ENCODE measurements at places on chromosomes 7 and 10.

DNA sequence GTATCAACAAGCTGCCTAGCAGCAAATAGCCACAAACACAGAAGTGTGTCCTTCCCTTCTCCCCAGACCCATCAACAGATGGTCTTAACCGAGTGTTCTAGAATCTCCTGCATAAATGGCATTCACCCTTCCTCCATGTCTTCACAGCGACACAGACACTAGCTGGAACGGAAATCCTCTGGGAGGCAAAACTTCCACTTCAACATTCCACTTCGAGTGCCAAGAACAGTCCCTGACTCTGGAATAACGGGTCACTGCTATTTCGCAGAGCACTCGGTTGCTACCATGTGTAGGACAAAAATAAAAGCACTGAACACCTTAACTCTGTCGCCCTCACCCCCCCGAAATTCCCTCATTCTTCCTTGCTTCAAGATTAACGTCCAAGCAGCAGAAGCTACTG lies 65.1 kb downstream of the SFMBT2 start:
- no peak for DNase-seq

GRCh38 chr10:70051848-70052247 lies 798 bp upstream of the MACROH2A2 start:
- no peak for DNase-seq

GRCh38 chr10:110684800-110685446 lies 40.8 kb downstream of the RBM20 start:
- no peak for DNase-seq

DNA sequence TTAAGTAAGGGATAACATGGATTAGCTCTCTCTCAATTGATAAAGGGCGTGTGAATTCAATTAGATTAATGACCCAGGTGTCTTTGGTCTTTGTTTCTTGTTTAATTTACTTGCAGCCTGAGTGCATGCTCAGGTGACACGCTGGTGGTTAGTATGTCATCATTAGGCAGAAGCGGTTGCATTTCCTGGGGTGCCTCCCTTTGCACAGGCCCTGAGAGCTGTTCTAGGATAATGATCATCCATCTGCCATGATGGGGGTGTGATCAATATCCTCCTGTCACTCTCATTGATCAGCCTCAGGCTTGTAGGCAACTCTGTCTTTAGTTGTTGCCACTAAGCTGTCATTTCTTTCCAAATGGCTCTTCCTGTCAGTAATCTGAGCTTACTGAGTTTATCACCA lies 99.6 kb upstream of the NPS start:
- DNase-seq, result no peak

DNA sequence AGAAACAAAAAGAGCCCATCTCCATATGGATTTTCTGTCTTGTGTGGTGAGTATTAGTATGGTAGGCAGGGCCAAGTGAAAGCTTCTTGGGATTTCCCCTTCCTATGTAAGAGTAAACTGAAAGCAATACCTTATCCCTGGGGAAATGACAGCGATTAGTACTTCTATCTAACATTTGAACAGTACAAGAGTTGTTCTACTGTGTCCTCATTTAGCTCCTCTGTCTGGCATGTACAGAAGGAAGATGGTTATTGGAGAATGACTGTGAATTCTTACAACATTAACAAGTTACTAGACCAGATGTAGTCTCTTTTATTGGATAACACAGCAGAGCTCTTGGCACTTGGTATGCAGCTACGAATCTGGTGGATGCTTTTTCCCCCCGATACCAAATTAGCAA lies 17.9 kb upstream of the TRIL start:
- no peak for DNase-seq

DNA sequence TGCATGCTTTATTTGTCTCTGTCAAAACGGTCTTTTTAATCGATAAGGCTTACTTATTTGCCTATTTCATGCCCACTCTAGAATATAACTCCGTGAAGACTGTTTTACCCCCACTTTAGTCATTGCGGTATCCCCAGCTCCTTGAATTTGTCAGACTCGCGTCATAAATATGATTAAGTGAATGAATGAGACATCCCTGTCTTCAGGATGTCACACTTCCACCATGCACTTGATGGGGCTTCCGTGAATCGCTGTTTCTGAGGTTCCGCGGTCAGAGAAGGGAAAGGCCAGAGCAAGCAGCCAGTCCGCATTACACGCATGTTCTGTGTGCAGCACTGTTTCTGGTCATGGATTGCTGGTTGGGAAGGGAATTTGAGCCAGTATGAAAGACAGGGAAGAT lies 138.8 kb downstream of the CELF2 start:
- no peak for DNase-seq
